GM20000 (cell line): ENCODE measurements at places on chromosomes 11 and 22.

- DNase-seq, result no peak
Measured at GRCh38 chr11:67640758-67641337, 1.3 kb upstream of the TBX10 start.

DNA sequence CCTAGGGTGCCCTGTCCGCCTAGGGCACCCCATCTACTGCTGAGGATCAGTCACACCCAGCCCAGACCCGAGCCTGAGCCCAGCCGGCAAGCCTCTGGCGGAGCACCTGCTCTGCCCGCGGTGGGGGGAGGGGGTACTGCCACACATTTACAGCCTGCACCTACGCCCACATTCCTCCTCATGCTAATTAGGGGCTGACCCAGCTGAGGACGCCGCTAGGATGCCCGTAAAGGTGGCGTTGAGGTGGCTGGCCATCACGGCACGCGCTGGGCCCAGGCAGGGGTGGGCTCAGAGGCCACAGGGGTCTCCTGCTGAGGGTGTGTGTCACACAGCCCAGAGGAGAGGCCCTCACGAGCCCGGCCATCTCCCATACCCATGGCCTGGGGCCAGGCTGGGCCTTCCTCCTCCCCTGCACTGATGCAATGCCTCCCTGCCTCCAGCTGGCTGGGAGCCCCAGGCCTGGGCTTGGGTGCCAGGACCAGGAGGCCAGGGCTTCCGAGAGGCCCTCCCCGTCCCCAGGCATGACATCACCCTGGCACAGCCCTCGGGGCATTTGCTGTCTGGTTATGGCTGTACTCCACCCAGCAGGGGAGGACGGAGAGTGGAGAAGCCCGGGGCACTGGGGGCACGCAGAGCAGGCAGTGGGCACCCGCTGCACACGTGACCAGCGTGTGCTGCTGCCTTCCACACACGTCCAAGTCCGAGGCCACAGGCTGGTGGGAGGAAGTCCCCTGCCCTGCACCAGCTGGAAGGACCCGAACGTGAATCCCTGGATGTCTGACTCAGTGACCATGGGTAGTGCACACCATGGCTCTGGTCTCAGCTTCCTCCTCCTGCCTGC lies 12.7 kb downstream of the DUSP8 start:
- DNase-seq, result no peak

- no peak for DNase-seq
Measured at GRCh38 chr11:44535191-44535980, 30.1 kb upstream of the CD82 start.

- DNase-seq, result peak; percentile 90
Measured at GRCh38 chr11:36289226-36289852, at the start of gene COMMD9. TSS of gene COMMD9 (minus strand) at chr11:36289424. CDS start at chr11:36289412, 12 bp downstream.

GRCh38 chr22:23385678-23386631 lies 194.1 kb downstream of the IGLL1 start:
- DNase-seq, result peak; percentile 95

DNA sequence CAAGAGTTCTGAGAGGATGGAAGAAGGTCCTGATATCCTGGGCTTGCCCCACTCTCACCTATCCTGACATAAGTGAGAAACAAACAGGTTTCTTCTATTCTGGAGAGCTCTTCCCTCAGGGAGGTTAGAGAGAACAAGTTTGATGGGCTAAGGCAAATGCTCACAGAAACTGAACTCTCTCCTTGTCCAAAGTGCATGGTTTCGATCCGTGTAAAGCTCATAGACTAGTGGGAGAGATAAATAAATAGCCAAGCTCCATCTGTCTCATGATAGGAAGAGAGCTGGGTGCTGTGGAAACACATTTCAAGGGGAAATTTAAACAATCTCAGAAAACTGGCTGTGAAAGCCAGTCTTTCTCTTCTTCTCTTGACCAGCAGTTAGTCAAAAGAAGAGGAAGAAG lies 459.5 kb upstream of the LARGE1 start:
- DNase-seq, result no peak

- DNase-seq, result peak; percentile 76
Measured at GRCh38 chr11:62124186-62125113, 639 bp downstream of the INCENP start.

DNA sequence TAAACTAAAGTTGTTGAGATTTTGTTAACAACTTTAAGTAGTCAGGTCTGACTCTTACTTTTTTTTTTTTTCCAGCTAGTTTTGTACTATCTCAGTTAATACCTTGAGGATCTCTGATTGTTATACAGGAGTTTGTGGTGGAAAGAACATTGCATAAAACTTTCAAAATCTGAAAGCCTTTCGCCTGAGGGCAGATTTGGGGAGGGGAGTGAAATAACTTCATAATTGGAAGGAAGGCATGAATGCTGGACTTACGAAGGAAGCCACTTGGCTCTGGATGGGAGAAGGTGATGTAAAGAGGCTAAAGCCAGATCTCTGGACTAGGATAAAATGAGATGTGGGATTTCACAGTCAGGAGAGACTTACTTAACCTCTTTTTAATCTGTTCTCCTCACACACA lies 18.2 kb upstream of the FAT3 start:
- no peak for DNase-seq

DNA sequence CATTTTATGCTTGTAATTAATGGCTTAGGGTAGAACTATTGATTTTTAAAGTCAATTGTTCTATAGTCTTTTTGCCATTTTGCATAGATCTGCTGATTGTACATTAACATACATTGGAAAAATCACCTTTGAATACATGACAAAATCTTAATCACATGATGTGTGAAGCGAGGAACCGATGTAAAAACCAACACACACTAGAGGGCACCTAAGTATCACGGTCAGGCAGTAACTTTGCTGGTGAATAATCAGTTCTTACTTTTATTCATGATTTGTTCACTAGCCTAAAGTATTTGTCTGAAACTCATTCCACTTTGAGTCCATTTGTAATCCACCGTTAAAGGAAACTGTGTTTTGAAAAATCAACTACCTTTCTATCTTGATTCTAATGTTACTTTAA lies 28.2 kb downstream of the JHY start:
- no peak for DNase-seq

DNA sequence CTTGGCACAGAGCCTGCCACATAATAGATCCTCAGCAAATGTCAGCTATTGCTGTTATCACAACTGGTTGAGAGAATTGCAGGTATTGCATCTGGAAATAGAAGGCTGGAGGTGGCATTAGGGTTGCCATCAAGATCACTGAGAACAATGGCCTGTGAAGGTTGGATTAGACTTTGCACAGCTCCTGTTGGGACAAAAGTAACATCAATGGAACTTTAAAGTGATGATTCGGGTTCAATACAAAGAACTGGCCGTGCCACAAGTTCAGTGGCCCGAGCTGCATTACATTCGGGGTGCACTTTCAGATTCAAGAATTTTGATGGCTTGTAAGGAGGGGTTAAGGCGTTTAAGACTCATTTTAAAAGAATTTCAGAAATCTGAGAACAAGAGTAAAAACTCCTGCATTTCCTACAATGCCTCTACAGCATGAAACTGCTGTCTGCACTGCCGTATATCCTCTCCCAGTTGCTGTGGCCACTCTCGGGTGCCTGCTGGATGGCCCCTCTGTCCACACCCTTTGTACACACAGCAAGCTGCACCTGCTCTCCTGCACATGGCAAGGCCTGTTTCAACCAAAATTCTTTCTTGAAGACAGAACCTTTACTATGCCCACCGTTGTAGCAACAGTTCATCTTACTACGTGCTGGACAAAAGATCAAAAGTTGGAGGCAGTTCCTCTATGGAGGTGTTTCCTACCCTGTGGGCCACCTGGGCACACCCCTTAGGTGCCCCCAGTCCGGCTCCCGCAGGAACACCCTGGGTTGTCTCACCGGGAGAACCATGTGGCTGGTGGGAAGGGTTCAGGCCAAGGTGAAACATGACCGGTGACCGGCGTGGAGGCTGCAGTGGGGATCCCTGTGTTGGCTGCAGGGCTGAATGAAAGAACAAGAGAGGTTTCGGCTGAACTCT lies 17.5 kb upstream of the SHANK2 start:
- DNase-seq, result no peak

DNA sequence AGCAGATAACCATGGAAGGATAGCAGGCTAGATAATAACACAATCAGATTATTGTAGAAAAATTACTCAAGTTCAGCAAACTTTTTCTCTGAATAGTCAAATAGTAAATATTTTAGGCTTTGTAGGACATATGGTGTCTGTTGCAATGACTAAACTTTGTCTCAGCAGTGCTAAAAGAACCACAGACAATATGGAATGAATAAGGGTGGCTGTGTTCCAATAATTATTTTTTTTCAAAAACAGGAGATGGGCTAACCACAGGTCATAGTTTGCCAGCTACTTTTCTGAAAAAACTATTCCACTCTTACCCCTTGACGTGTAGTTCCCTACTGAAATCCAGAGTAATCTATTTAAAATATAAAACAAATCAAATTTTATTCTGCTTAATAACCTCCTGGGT lies 153.9 kb upstream of the LRRC4C start:
- DNase-seq, result no peak

- no peak for DNase-seq
Measured at GRCh38 chr22:31036671-31037550, 44.2 kb upstream of the SMTN start.

DNA sequence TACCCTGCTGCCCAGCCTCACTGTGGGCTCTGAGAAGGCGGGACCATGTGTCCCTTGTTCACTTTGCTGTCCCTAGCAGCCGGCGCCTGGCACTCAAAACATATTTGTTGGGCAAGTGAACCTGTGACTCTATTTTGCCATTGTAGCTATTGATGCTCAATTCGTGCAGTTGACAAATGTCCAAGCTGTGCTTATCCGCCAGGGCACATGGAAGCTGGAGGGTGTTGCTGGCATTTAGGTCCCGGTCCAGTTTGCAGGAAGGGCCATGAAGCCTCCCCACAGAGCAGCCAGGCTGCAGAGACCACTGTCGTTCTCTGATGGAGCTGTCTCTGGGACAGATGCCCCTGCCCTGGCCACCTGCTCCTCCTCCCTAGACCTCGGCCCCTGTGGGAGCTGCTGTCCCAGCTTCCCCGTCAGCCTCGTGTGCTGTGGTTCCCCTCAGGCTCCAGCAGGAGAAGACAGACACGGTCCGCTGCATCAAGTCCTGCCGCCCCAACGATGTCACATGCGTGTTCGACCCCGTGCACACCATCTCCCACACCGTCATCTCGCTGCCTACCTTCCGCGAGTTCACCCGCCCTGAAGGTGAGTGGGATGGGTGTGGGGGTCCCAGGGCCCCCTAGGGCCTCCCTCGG lies 71.5 kb downstream of the FBLN1 start:
- no peak for DNase-seq

GRCh38 chr22:43821606-43822425 lies 9.7 kb upstream of the EFCAB6 start:
- DNase-seq, result no peak

GRCh38 chr11:61011229-61011870 lies 39.9 kb downstream of the CD6 start:
- DNase-seq, result no peak
